Activated CD8-positive, alpha-beta memory T cell treated with anti-CD3 and anti-CD28 coated beads for 48 hours (primary cell): ENCODE measurements at places on chromosomes 6 and 20.

DNA sequence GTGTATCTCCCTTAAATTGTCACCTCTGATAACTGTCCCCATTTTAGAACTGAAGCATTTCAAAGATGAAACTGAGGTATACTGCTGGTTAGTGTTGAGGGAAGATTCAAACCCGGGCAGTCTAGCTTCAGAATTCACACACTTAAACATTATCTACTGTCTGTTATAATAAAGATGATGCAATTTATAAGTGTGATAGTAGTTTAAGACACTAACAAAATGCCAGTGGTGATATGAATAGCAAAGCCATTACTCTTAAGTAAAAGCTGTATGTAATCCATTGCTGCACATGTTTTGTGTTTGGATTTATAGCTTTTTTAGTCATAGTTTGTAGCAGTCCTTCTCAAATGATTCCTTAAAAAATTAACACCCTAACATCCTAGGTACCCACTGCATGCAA lies 19.8 kb downstream of the USP45 start:
- DNase-seq = no peak

DNA sequence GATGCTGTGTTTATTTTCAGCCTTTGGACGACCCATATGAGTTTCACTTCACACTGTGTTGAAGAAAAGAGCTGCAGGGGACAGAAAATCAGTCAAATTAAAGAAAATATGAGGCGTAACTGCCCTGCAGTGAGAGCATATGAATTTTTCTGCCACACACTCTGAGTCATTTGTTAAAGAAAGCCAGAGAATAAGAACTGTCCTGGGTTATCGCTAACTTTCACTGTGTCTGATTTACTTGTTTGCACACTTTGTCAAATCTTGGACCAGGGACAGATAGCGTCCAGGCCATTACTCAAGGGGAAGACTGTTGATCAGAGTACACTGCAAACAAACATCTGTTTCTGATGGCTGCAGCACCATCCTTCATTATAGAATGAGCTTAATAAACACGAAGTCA lies 126.8 kb upstream of the AGPAT4 start:
- DNase-seq = no peak

DNA sequence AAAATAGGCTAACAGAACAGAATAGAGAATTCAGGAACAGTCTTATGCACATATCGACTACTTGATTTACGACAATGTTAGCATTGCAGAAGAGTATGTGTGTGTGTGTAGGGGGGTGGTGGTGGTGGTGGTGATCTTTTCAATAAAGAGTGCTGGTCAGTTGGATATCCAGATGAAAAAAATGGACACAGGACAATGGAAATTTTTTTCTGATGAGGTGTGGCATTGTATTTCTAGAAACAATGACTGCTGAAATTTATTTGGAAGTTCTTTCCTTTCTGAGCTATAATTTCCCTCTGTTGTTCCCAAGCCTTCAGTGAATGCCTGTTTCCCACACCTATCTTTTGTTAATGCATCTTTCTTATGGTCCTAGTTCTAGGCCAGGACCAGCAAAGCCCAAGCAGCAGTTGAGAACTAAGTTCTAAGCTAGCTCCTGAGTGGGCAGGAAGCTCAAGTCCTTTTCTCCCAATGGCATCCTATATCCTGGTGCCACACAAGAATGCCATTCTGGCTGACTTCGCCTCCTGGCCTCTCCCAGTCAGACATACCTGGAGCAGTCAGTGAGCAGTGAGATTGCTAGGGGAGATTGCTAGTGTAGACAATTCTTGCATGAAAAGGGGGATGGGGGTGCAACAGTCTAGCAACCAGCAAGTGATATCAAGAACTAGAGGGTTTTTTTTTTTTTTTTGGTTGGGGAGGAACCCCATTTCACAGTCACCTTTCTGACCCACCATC lies 1.2 kb upstream of the TOX2 start:
- DNase-seq = no peak

DNA sequence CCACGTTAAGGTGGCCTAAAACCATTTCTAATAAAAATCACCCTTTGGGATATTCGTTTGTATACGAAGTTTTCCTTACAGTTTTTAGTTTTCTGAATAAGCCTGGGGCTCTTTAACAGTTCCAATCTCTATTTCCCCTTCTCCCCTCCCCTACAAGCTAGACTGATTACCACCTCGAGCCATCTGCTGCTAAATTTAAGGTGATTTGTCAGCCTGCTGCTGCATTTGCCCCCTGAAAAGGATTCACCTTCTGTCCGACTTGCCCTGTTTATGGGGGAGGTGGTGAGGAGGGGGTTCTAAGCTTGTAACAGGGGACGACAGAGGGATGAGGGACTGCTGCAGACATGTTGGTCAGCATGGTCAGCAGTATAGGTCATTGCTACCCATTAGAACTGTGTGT lies 146.3 kb downstream of the JARID2 start:
- no peak for DNase-seq

DNA sequence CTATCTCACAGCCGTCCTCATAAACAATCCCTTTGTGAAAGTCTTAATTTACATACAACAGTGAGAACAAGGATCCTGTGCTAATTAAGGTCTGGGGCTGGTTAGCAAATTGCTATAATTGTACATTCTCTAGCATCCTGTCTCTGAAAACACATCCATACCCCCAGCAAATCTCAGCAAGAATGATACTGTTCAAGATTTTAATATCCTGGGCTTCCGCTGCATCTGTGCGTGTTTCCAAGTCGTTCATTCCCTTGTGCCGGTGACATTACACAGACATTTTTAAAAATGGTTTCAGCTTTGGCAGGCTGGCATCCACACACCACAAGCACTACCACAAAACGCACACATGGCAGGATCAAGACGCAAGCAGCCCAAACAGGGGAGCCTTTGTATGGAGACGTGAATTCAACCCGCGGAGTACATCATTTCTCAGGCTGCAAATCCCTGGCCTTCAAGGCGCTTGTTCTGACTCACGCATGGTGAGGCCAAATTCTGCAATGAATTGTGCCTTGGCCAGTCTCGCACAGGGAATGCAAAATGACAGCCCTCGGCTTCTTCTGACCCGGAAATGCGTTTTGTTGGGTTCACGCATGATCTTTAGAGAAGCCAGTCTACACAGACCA lies 20.3 kb downstream of the ZMYND8 start:
- DNase-seq = no peak

DNA sequence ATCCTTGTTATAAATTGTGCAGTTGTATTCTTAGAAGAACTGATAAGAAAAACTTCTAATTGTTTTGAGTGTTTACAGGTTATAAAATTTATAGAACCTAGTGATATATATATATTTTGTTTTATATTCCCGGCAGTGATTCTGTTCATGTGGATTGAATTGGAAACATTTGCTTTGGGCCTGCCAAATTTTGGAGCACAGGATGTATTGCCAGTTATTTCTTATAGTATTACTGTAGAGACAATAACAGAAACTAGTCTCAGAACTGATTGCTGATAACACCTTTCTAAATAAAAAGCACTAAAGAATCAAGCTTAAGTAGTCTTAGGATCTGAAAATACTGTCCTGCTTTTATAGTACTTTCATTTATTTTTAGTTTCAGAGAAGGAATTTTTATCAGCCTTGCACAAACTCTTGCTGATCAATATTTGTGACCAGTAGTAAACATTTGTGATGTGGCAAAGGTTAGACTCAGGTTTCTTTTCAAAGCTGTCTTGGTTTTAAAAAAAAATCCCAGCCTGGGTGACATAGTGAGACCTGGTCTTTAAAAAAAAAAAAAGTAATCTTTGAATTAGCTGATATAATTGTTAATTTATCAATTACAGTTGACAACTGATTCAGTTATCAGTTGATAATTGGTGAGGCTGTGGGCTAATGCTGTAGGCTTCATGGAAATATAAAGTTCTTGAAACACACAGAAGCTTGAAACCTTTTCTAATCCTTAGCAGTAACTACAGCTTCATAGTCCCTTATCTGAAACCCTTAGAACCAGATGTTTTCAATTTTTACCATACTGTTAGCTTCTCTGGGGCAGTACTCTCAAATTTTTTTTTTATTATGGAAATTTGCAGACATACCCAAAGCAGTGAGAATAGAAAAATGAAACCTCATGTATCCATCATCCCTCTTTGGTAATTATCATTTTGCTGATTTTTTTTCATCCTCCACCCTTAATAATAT lies 42.4 kb downstream of the RNGTT start:
- DNase-seq = no peak

GRCh38 chr6:163329991-163330390 lies 84.5 kb upstream of the QKI start:
- no peak for DNase-seq

- no peak for DNase-seq
Observed at GRCh38 chr6:53766930-53767329, 27.9 kb upstream of the LRRC1 start.

- DNase-seq = no peak
Observed at GRCh38 chr20:25296094-25297093, 48.5 kb downstream of the PYGB start.

- no peak for DNase-seq
Observed at GRCh38 chr6:135883045-135883444, 31.5 kb downstream of the PDE7B start.

DNA sequence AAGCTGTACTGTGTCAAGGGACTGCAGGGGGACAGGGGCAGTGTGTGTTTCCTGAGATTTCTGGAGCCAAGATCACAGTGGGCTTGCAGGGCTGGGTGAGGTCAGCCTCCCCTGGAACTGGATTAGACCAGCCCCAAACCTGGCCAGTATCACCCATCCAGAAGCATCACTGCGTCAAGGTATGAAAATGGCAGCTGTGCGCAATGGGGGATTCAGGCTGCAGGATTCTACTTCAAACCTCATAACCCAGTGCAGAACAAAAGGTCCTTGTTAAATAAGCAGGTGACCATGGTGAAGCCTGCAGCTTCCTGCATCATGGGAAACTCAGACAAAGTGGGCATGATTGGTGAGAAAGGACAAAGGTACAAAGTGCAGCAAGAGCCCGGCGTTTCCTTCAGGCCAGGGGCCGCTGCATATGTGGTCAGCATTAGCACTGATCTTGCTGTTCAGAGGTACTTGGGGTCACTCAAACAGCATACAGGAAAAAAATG lies 33.4 kb downstream of the TRAF3IP2 start:
- DNase-seq = no peak

- DNase-seq = no peak
Observed at GRCh38 chr20:2631228-2631627, 21.2 kb upstream of the NOP56 start.

DNA sequence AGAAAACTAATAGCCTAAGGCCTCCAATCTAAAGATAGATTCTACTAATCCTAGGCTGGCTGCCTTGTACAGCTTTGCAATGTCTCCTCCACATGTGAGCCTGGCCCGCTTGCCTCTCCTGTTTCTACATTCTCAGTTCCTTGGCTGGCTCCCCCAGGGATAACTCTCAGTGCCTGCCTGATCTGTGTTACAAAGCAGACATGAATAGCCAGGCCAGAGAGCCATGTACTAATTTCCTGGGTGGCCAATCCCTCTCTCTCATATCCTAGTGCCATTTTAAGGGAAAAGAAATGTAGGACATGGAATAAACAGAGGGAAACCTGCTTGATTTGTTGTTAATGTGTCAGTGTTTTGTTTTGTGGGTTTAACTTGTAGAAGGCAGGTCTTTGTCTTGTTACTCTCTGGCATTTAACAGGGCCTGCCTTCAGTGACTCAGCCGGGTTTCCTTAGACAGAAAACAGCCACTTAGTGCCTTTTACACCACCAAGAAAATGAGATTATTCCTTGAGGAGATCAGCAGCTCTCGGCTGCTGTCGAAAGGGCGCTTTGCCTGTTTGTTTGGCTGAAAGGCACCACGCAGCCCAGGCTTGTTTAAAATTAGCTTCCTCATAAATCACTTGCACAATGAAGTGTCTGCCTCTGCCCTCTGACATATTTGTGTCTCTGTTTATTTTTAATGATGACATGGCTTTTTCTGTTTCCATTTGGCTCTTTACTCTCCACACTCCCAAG lies 702.7 kb downstream of the MAFB start:
- DNase-seq = no peak

GRCh38 chr6:42367353-42368011 lies 84.2 kb downstream of the TRERF1 start:
- DNase-seq = no peak

GRCh38 chr6:128241216-128241615 lies 279.2 kb downstream of the PTPRK start:
- no peak for DNase-seq

DNA sequence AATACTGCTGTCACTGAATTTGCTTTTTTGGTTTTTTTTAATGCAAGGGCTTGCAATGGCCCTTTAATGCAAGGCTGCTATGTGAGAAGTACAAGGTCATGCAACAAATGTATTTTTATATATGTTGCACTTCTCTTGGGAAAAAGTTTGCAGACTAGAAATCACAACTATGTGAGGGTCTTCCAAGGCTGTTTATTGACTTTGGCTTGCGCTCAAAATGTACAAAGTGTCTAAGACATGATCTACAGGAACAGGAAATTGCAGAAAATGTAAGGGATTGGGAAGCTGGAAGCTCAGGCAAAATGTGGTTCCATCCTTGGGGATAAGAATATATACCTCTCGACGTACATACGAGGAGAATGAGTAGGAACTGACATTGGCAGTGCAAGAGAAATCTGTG lies 92.2 kb upstream of the F13A1 start:
- no peak for DNase-seq

GRCh38 chr6:18842534-18842933 lies 455.4 kb downstream of the RNF144B start:
- DNase-seq = no peak

DNA sequence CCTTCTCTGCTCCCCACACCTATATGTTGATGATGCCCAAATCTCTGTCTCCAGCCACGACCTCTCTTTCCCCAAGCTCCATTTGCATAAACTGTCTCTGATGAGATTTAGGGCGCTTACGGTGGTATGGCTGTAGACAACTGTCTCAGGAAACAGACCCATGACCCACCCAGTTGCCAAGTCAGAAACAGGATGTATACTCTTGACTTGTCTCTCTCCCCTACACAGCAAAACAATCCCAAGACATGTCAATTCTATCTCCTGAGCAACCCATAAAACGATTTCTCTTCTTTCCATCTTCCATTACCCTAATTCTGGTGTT lies 13.9 kb downstream of the GNL1 start:
- DNase-seq = no peak

DNA sequence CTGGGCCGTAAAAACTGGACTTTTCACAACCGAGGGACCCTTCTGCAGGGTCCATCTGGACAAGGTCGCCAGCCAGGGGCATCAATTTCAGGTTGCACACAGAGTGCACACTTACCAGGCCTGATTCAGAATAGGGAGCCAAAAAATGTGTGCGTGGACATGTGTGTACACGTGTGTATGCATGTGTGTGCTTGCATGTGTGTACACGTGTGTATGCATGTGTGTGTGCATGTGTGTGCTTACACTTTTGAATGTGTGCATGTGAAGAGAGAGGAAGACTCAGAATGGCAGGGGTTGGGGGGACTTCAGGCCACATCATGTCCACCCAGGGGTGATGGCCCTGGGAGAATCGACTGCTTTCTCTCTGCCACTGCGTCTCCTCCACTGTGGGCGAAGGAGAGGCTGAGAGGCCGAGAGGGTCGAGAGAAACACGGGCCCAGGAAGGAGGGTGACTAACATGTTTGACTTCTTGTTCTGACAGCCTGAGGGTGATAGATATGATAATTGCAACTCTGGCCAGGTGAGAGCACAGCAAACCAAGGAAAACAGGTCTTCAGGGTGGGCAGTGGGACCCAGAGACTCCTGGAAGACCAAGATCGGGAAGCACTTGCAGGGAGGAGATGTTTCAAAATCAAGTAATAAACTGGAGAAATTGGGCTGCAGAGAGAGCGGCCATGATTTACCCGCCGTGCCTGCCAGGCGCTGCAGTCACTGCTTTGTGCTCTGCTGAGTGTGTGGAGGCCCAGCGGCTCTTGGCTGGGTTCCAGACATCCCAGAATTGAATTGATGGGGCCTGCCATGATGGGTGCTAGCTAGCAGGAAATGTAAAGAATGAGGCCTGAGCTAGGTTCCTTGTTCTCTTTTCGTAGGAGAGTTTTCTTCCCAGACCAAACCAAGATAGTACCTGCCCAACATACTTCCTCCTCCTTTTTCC lies 310.8 kb downstream of the QKI start:
- DNase-seq = no peak
